ENCODE measurements at places on chromosomes 1 and 21.

- peak; percentile 20 for DNase-seq
These were observed 12.0 kb downstream of the OR2M4 start for GRCh38 chr1:248243204-248243603.

DNA sequence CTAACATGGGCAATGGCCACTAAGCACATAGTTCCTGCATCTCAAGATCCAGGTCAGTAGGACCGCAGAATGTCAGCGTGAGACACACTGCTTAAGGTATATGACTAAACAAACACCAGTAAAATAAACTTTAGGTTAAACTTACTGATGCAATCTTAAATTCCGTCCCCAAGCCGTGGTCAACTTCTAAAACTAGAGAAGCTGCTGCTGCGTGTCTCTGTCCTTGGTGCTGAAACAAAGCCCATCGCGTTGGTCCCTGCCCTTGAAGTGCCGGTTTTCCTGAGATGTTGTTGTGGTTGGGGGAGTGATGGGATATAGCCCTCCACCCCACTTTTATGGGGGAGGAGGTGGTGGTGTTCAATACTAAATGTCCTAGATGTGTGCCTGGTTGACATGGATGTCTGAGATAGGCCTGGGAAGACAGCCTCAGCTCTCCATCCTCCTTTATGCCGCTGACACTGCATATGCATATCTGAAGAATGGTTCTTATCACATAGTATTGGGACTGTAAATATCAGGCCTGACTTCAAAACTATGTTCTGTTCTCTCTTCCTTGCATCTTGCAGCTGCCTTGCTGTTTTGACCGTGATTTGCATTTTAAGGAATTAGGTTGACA is 72.0 kb upstream of the KCNA3 start:
- no peak for DNase-seq

DNA sequence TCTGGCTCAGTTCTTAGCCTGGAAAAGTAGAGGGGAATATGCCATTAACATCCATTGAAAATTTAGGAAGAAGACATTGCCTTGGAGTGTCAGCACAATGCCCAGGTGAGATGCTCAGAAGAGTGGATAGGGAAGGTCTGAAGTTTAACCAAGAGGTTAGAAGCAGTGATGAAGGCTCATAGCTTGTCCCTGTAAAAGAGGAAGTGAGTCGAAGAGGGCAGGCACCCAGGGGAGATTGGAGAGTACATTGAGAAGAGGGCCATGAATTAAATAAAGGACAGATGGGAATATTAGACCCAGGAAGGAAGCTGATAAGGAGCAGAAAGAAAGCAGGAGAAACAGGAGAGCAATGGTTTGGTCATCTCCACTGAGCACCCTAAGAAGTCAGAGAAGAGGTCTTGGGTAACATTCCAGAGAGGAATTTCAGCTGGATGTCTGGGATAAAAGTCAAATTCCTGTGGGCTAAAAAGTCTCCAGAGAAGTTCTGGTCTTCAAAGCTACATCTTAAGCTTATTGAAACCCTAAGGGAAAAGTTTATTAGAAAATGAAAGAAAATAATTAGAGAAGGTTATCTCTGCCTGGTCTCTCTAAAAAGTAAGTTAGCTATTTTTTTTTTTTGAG is 17.3 kb downstream of the C8B start:
- no peak for DNase-seq

DNA sequence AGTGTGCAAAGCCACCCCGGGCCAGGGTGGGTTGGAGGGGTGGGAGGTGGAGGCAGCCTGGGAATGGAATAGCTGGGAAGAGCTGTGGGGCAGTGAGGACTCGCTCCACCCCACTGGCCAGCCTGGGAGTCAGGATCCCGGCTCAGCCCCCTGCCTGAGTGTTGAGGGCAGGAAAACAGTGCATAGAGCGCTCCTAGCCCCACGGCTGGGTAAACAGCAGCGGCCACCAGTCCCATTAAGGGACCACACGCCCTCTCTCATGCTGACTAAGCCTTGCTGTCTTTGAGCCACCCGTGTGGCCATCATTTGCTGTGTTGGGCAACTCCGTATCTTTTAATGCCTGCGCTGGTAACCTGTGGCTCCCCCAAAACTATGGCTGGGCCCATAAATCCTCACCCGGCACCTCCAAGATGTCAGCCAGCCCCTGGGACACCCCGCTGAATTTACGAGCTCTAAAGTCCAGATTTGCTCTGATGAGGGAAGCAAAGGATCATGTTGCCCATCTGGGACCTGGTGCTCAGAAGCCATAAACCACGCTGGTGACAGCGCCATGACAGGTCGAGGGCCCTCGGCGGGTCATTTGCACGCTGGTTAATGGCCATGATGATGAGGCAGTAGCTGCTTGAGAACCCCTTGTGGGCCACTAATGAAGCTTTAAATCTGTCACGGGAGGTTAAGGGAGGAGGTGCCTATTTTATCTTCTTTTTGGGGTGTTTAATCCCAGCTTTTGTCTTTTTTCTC is 34.9 kb downstream of the SYF2 start:
- DNase-seq, result no peak

DNA sequence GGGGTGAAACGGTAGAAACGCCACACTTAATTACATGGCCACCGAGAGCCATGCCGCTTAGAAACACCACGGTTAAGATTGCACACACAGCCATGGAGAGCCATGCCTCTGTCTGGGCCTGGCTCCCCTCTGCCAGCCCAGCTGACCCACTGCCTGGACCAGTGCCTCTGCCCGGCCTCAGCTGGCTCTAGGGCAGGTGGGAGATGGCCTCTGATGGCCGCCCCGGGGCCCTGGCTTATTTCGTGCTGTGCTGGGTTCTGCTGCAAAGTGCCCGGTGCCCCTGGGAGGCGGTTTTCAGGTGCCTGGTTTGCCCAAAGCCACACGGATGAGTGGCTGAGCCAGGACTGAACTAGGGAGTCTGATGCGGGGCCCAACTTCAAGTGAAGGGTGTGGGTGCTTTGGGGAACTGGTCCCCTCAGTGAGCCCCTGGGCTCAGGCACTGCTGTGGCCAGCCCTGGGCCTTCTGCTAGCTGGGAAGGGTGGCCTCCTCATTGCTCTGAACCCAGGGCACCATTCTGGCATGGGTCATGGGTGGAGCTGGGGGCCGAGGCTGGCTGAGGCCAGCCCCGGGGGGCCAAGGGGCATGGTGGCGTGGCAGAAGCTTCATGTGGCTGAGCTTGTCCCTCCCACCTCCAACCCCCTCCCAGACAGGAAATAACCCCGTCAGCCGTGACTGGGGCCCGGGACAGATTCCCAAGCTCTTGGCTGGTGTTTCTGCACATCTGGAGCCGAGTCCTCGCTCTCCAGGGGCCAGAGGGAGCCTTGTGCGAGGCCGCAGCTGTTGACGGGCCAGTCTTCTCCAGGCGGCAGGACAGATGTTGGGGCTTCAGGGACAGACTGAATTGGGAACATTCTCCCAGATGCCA is 1.9 kb upstream of the GPR153 start:
- DNase-seq, result no peak

DNA sequence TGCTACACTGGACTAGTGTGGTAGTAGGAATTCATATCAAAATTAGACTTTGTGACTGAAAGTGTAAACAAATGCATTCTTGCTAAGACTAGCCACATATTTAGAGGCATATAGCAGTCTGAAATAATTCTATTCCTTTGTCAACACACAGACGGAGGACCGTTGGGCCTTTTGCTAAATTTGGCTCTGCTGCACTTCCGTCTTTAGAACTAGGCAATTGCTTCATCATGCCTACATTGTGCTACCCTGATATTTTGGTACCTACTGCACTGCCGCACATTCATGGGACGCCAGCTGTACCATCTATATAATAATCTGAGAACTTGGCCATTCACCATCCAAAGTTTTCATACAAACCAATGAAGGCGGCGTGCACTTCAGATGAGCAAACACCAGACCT is 346.8 kb downstream of the KIF26B start:
- DNase-seq, result no peak

DNA sequence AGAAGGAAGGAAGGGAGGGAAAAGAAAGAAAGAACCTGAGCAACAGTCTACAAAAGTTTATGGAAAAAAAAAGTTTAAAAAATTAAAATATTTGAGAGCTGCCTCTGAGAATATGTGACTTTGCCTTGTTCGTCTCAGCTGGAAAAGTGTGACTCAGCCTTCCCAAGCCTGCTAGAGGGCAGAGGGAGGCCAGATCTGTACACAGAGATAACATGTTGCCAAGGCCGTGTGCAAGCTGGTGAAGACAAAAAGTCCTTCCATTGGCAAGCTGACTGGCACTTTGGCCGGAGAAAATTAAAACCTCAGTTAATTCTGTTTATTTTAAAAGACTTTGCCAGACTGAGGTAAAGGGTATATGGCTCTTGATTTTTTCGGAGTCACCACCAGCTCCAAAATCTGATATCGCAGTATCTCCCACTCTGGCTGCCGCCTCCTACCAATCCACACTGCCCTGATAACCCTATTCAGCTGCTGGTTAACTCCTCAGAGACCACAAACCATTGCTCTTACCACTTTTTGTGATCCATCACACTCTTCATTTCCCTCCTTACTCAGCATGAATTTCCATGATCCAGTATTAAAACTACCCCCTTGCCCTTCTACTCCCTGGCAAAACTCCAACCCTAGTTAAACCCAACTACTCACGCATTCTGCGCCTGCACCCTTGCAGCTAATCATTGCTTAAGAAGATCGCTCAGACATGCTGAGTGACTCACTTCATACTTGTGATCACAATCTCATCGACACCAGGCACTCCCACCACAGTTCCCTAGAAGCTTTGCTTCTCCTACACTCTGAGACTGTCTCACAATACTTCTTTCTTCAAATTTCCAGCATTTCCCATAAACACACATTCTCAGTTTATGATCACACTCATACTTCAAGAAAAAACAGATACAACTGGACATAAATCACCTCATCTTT is 5.7 kb upstream of the PPP1R15B start:
- no peak for DNase-seq

DNA sequence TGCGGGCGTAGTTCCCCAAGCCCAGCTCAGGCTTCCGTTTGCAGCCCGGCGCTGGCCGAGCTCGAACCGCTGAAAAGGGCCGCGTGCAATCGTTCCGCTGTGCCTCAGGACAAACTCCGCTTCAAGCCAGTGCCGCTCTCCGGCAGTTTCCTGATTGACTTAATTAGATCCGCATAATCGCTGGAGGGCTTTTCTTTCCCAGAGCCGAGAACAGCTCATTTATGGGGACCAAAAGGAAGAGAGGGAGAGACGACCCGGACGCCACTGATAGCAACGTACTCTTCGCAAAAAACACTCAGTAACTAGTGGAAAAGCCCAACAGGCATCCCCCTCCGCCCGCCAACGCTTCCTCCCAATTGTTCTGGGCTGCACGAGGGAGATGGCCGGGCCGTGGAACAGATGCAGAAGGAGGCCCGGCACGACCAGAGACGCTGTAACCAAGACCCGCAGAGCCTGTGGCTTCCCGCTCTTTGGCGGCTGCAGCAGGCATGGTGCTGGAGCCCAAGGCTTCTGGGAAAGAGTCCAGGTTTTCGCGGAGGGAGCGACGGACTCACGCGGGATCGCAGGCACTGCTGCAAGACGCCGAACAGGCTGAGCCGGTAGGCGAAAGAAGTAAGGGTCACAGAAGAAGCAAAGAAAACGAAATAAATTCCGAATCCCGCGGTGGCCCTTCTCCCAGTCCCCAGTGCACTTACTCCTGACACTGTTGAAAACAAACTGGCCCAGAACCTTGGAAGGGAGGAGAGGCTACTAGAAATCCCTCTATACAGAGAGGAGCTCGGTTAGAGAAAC is 3.6 kb upstream of the FOXD2 start:
- DNase-seq, result no peak

DNA sequence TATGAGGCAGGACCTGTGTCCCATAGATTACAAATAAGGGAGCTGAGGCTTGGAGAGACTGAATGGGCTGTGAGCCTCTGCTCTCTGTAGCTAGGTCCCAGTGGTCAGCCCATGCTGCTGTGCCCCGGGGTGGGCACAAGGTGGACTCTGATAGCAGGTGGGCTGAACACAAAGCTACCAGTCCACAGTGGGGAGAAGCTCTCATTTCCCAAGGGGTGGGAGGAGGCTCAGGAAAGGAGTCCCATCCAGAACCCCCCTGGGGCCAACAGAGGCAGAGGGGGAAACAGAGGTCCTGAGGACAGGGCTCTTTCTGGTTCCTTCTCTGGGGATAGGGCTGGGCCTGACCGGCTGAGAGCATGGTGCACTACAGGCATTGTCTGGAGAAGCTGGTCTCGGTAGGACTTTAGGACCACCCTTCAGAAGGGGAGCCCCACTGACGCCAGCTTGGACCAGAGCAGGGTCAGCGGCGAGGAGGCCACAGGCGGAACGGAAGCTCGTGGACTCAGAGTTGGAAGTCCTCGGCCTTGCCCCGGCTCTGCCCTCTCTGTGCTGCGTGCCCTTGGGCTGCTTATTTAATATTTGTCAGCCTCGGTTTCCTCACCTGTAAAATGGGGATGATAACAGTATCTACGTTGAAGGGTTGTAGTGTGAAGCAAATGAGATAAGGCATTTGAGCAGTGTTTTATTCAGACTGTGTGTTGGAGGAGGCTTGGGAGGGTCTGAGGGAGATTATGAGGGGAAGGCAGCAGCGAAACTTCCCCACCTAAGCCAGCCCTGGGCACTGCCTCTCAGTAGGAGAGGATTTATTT is 26.6 kb downstream of the SDE2 start:
- DNase-seq, result no peak

- no peak for DNase-seq
These were observed 216.3 kb upstream of the ZC3H12A start for GRCh38 chr1:37258068-37258467.

- peak; percentile 72 for DNase-seq
These were observed 1.2 kb upstream of the CAMK2N1 start for GRCh38 chr1:20487236-20487590.

GRCh38 chr1:22323141-22323845 is 128.4 kb upstream of the ZBTB40 start:
- DNase-seq, result no peak

GRCh38 chr21:43868461-43868860 is 3.4 kb downstream of the AGPAT3 start:
- no peak for DNase-seq

DNA sequence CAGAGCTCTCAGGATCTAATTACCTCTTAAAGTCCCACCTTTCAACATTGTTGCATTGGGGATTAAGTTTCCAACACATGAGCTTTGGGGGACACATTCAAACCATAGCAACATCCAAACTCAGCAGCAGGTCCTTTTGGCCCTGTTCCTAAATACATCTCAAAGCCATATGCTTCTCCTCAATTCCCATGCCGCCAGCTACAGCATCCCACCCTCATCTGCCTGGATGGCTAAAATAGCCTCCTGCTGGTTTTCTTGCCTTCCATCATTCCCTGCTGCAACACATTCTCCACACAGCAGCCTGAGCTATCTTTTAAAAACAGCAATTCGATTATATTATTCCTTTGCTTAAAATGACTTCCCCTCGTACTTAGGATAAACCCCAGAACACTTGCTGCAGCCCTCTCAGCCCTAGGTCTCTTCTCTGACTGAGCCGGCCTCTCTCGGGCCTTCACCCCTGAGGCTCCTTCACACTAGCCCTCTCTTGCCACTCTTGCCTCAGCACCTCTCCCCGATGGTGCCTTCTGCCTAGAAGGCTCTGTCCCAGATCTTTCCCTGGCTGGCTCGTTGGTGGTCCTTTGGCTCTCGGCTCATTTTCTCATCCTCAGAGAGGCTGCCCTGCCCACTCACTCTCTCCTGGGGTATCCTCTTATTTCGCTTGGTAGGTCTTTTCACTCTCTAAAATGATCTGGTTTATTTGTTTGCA is 16.5 kb downstream of the MYBPH start:
- peak; percentile 93 for DNase-seq

All from NCI-H1694 (cell line).